ENCODE measurements at places on chromosomes 4 and X. TPM values are rescaled to one million over a fixed set of nuclear protein-coding genes. Genes with fewer than 3 reads are reported as not detected.

The CABS1 gene
- total RNA-seq = not detected

The ADH6 gene
- not detected for total RNA-seq

The MTNR1A gene
- total RNA-seq = not detected

The CXCL1 gene
- 120 TPM for total RNA-seq

The PRICKLE3 gene
- total RNA-seq = 15.0 TPM

The LAP3 gene
- 78.9 TPM for total RNA-seq

The TMEM156 gene
- not detected for total RNA-seq

The GLRA2 gene
- total RNA-seq = not detected

All from smooth muscle cell of the pulmonary artery (primary cell).